ENCODE measurements at places on chromosomes 1 and 21. TPM values are rescaled to one million over a fixed set of nuclear protein-coding genes. Genes with fewer than 3 reads are reported as not detected.

DNA sequence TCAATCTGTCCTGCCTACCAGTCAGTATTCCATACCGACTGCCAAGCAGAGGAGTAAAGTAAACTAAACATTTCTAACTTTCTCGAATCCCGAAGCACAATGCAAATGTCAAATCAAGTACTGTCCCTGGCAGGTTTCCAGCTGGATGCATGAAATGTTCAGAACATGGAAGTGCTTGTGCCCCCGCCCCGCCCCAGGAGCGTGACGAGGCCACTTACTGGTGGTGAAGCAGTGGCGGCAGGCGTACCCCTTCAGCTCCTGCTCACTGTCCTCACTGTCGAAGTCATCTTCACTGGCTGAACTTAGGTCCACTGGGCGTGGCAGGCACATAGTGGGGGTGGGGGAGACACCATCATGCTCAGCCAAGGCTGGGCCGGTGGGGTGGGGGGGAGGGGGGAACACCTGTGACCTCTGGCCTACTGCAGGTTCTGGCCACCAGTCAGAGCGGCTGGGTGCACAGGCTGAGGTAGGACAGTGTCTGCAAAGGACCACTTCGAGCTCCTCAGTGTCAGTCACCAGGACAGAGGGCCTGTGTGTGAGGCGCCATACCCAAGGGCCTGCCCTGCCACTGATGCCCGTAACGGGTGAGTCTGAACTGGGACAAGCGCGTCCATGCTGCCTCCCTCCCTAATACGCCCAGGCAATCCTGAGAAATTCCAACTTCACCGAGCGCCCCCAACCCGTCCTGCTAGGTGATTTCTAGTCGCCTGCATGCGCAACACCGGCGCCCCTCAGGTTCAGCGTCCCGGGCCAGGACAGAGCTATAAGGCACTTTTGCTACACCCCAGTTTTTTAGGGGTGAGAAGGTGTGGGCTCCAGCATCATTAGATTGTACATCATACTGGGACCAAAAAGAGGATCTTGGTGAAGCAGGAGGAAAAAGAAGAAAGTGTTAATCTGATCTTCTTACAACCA lies 46.9 kb downstream of the SLC45A1 start:
- H3K27me3 ChIP-seq: no peaks in the 10 kb centered on the region
- H3K27ac ChIP-seq: no peak overlapping the region
- no peak overlapping the region for H3K4me3 ChIP-seq
- peaks cover 3% of the 10 kb centered on the region for H3K36me3 ChIP-seq
- H3K4me1 ChIP-seq: peaks cover 7% of the 10 kb centered on the region

RSPH1 gene
- total RNA-seq: not detected

DNA sequence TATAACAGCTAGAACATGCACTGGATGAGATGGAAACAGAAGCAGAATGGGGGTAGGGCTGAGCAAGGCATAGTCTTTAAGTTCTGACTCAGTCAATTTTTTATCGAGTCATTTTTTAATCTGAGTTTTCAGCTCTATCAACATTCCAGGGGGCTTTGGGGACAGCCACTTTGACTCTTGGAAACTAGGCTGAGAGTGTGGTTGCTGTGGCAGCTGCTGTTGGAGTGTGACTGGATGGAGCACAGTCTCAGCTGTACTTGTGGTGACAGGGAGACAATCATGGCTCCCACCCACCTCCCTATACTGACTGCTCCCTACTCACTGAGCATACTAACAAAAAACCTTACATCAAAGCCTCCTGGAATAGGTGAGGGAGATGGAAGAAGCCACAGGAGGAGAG lies 25.0 kb downstream of the GJA5 start:
- peaks cover 18% of the 10 kb centered on the region for H3K27me3 ChIP-seq
- H3K4me1 ChIP-seq: peaks cover 4% of the 10 kb centered on the region
- DNase-seq: no peak
- no peaks in the 10 kb centered on the region for H3K36me3 ChIP-seq
- H3K27ac ChIP-seq: no peak overlapping the region

DNA sequence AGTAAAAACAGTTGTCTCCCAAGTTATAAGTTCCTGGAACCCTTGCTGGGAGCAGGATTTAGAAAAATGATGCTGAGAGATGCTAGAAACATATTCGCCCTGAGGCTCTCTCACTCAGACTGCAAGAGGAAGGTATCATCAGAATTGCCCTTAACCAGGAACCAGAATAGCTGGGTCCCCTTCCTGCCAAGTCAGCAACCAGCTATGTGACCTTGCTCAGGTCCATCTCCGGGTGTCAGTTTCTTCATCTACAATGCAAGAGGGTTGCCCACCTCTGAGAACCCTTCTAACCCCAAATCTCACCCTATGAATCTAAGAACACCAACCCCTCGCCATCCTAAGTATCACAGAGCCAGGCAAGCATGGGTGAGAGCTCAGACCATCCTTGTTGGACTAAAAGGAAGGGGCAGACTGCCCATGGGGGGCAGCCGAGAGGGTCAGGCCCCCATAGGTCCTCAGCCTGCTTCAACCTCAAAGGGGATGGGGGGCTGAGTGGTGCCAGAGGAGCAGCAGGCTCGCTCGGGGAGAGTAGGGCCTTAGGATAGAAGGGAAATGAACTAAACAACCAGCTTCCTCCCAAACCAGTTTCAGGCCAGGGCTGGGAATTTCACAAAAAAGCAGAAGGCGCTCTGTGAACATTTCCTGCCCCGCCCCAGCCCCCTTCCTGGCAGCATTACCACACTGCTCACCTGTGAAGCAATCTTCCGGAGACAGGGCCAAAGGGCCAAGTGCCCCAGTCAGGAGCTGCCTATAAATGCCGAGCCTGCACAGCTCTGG lies 390 bp upstream of the S100A9 start:
- peaks cover 2% of the 10 kb centered on the region for H3K27me3 ChIP-seq
- no peak overlapping the region for H3K4me3 ChIP-seq
- peak overlapping the region; percentile 5 for H3K27ac ChIP-seq
- no peaks in the 10 kb centered on the region for H3K36me3 ChIP-seq
- DNase-seq: no peak
- peaks cover 17% of the 10 kb centered on the region for H3K4me1 ChIP-seq

- peaks cover 28% of the 10 kb centered on the region for H3K4me1 ChIP-seq
- no peak overlapping the region for H3K27ac ChIP-seq
- no peak for DNase-seq
- H3K27me3 ChIP-seq: peaks cover 2% of the 10 kb centered on the region
- H3K36me3 ChIP-seq: peaks cover 45% of the 10 kb centered on the region
Measured at GRCh38 chr1:227759341-227760300, 24.4 kb downstream of the SNAP47 start.

OPTC gene
- not detected for total RNA-seq

DNA sequence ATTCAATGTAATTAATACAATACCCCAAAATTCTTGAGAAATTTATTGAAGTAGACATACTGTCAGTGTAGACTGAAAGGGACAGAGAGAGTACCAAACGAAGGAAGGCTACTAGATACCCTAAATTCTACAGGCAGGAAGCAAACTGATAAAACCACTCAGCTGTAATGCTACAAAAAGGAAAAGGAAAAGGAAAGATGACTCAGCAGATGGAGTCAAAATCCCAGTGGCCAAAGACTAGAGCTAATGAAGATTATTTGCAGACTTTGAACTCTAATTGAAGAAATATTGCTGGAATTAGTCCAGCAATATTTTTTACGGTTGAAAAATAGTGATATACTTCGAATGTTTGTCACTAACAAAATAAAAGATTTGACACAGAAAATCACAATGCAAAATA lies 671.9 kb downstream of the BRINP3 start:
- no peaks in the 10 kb centered on the region for H3K4me1 ChIP-seq
- H3K27ac ChIP-seq: no peak overlapping the region
- no peaks in the 10 kb centered on the region for H3K36me3 ChIP-seq
- no peaks in the 10 kb centered on the region for H3K27me3 ChIP-seq
- DNase-seq: no peak
- H3K4me3 ChIP-seq: no peak overlapping the region

CYP4X1 gene
- not detected for total RNA-seq

GRCh38 chr1:151716771-151717631 lies at the start of gene CELF3:
Gene CELF3, minus strand, starts transcription at chr1:151716803. Its CDS starts 783 bp downstream, at chr1:151716020.
- no peak within 1 kb of the TSS for H3K27ac ChIP-seq
- H3K27me3 ChIP-seq: peaks cover 67% of the 10 kb centered on the region
- peak within 1 kb of the TSS; percentile 8 for H3K4me3 ChIP-seq
- DNase-seq: no peak
- peaks cover 12% of the 10 kb centered on the region for H3K4me1 ChIP-seq

OR2G6 gene
- not detected for total RNA-seq

Measured in activated naive CD8-positive, alpha-beta T cell treated with anti-CD3 and anti-CD28 coated beads, Interleukin-2, amount 10 ng/mL, durations not matched to agents 7 days and 5 days (primary cell).